Activated CD4-positive, alpha-beta T cell treated with anti-CD3 and anti-CD28 coated beads, Interleukin-2, amount 50 U/mL, for 4 hours (primary cell): ENCODE measurements at places on chromosomes 13 and 19.
A peak's percentile ranks its signal among the peaks of the same experiment; 100 is the strongest.

DNA sequence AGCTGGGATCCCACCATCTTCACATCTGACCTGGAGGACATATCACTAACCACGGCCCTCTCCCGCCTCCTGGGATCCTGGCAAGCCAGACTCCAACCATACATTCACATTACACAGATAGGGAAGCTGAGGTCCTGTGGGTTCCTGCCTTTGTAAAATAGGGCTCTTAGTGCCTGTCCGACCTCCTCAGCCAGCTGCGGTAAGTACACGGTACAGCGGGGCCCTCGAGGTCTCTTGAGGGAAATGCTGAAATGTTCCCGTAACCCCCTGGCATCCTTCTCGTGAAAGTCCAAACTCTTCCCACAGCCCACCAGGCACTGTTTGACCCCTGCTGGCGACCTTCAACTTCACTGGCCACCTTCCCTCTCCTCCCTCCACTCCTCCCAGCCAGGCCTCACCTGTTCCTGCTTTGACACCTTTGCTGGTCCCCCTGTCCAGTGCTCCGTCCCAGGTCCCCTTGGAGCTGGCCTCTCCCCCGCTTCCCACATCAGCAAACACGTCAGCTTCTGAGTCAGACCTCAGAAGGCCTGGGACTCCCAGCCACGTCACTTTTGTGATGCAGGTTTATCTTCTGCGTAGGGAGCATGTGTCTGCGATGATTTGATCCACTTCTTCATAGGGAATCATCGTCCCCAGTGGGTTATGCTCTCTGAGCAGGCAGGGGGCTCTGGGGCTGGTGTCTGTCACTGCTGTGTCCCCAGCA lies 8.8 kb upstream of the GNG7 start:
- no peak for DNase-seq

GRCh38 chr19:58476498-58477015 lies 405 bp downstream of the ZNF446 start:
- no peak for DNase-seq

DNA sequence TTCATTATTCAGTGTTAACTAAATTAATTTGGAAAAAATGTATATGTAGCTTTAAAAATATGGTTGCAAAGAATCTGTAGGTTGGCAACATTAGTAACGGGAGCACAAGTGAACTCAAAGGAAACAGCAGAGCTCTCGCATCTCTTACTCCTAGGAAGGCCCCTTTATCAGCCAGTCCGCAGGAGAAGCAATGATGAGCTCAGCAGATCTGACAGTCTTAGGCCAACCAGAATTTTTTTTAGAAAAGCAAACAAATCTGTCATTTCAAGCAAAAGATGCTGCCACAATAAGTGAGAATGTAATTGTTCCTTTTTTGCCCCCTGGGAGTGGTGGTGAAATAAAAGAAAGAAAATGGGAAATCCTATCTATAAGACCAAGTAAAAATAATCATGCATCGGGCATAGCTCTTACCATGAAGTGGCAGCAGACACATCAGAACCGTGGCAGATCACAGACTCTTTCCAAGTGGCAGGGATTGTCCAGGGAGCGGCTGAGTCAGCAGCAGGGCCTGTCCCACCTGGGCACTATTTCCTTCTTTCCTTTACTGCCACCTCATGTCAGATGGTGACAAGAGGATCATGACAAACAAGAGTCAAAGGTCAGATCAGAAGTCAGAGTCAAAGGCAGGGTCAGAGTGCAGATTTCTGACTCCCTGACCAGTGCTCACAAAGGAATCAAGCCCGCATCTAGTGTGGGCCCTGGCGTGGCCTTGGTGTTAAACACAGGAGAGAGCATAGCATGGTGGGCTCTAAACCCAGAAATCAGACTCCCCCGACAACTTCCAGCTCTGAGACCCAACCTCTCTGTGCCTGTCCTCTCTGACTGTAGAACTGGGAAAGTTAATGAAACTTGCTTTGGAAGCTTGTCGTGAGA lies 84.0 kb upstream of the MTIF3 start:
- DNase-seq = no peak

GRCh38 chr19:58395979-58396627 lies 647 bp downstream of the RNF225 start:
- no peak for DNase-seq

DNA sequence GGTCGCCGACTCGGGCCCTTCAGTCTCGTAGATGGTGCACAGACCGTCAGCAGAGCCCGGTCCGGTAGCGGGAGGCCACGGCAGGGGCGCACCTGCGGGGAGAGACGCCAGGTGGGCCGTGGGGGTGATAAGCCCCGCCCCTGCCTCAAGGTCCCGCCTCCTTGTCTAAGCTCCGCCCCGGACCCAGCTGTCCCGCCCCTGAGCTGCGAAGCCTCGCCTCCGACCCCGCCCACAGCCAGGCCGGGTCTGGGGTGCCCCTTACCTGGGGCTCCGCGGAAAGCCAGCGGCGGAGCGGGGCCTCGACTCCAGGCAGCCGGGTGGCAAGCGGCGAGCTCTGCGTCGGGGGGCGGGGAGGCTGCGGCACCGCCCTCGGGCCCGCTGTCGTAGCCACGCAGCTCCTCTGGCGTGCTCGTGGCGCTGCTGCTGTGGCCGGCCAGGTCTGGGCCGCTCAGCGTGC lies 4.7 kb downstream of the PRR36 start:
- peak; percentile 72 for DNase-seq

GRCh38 chr13:24834902-24835510 lies 71.0 kb downstream of the RNF17 start:
- DNase-seq = no peak

DNA sequence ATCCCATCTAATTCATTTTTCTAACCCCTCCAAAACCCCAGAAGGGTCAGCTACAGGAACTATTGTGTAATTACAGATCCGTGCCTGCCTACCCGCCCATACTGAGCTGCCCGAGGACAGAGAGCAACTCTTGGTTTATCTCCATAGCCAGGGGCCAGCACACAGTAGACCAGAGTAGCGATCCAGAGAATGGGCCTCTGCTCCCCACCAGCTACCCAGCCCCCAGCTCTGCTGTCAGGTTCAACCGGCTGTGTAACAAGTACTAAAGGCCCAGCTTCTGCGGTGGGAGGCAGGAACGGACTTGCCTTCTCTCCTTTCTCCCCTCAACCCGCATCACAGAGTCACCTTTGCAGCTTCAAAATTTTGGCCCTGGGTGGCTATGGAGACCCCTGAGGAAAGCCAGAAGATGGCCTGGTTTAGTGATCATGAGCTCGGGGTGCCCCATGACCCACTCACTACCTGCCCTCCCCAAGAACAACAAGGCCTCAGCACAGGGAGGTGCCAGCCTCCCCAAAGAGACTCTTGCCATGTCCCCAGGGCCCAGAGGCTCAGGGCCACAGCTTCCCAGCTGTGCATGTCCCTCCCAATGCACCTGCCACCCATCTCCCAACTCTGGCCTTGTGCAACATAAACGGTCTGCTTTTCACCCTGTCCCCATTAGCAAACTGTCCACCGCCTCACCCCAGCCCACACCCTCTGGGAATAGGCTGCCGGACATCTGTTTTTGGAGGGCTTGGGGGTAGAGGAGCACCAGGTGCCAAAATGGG lies 5.7 kb downstream of the CALM3 start:
- no peak for DNase-seq

- DNase-seq = no peak
Observed at GRCh38 chr19:44848036-44848811, 2.1 kb downstream of the NECTIN2 start.

DNA sequence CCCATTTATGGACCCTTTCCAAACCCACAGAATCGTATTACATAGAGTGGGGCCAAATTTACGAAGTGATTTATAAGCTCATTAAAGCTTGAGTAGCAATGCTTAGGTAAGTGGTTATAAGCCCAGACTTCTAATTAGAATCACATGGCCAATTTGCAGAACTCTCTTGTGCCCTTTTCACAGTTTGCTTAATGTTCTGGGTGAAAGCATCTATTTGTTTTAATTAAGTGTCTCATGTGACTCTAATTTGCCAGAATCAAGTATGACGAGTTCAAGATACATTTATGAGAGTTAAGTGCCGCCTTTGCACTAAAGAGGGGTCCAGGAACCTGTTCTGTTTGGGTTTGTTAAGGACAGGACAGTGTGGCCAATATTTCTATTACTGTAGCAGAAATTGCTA lies 46.0 kb upstream of the ZNF681 start:
- DNase-seq = no peak

- no peak for DNase-seq
Observed at GRCh38 chr13:44470638-44471562, 97.3 kb downstream of the SERP2 start.

- DNase-seq = no peak
Observed at GRCh38 chr19:18636969-18637629, at the start of gene KLHL26. Gene KLHL26 (plus strand): TSS chr19:18637028. CDS start chr19:18637055, 27 bp downstream.

GRCh38 chr19:57719901-57720519 lies 7.4 kb downstream of the ZNF671 start:
- DNase-seq = no peak

DNA sequence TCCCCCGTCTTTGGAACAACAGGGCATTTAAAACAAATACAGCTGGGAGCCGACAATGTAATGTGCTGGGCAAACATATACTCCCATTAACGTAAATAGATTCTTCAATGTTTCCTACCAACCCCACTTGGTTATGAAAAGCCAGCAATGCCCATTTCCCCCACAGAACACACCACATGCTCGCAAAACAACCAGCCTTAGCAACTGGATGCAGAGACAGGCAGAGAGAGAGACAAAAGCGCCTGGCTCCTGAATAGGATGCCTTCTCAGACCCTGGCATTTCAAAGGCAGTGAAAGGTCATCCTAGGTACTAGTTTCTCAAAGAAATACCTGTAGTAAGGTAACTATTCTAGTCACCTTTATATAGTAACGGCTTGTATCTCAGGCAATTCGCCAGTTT lies 462.9 kb downstream of the ITGBL1 start:
- no peak for DNase-seq

- DNase-seq = no peak
Observed at GRCh38 chr13:21738630-21739029, 67.8 kb downstream of the FGF9 start.

DNA sequence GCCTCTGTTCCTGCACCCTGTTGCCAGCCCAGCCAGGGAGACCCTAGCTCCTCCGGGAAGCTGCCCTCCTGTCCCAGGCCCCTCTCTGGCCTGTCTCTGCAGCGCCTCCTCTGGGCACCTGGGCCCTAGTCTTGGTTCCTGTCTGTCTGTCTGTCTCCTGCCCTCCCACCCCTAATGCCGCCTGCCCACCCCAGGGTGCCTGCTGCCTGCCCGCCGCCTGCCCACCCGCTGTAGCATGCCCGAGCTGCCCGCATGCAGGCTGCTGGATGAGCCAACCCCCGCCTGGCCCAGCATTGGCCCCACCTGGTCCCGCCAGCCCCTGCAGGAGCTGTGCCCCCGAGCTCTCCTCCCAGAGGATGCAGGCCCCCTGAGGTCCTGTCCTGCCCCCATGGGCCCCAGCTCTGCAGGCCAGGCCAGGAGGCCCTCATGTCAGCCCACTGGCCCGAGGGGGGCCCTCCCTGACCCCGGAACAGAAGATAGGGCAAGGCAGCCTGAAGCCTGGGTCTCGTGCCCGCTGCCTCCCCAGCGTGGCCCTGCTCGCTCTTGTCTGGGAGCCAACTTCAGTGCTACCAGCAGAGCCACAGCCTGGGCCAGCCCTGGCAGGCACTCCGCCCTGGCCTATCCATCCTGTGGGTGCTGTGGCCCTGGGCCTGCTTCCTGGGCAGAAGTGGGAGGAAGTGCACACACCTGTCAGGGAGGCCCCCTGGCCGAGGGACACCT lies 5.2 kb downstream of the MAP2K7 start:
- DNase-seq = no peak

- DNase-seq = no peak
Observed at GRCh38 chr13:37701306-37701705, 102.7 kb upstream of the POSTN start.

DNA sequence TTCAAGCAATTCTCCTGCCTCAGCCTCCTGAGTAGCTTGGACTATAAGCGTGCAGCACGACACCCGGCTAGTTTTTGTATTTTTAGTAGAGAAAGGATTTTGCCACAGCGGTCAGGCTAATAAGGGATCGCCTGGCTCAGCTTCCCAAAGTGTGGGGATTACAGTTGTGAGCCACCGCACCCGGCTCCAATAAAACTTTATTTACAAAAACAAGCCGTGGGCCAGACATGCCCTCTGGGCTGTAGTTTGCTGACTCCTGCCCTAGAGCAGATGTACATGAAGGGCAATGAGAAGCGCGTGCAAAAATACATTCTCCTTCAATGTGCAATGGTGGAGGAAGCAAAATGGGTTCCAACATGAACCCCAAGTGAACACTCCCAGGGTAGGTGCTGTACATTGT lies 13.7 kb upstream of the MED26 start:
- DNase-seq = no peak

DNA sequence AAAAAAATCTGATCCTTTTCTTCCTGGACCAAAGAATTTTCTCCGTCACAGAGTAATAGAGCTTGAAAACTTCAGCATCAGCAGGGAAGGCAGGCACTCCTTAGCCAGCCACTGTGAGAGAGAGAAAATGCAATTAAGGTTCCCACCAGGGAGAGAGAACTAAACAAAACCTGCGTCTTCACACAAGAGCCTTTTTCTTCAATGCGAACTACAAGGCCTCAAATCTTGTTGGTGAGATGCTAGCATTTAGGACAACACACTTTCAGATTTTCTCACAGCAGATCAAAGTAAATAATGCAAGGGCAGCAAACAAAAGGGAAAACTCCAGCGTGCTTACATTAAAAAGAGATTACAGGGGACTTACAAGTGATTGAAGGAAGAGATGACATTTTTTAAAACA lies 80.1 kb downstream of the DACH1 start:
- no peak for DNase-seq

DNA sequence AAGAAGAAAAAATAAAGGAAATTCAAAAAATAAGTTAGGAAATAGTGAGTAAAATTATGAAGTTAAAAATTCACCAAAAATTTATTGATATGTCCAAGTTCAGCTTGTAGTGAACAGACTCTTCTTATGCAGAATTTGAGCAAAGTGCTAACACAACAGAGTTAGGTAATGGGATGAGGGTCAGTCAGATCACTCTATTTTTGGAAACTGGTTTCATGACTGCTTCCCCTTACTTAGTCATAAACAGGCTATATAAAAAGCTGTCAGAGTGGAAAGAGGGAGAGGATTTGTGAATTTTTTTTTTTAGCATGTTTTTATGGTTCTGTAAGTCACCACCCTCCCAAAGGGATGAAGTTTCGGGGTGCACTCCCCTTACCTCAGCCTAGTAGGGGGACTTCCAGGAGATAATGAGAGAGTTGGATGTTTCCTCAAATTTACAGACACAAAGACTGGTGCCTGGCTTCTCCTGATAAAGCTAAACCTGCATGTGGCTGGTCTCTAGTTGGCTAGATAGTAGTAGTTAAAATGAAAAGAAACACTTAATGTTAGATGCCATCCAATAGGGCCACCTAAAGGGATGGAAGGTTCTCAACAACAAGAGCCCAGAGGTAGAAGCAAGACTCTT lies 4.5 kb downstream of the CPB2 start:
- no peak for DNase-seq

DNA sequence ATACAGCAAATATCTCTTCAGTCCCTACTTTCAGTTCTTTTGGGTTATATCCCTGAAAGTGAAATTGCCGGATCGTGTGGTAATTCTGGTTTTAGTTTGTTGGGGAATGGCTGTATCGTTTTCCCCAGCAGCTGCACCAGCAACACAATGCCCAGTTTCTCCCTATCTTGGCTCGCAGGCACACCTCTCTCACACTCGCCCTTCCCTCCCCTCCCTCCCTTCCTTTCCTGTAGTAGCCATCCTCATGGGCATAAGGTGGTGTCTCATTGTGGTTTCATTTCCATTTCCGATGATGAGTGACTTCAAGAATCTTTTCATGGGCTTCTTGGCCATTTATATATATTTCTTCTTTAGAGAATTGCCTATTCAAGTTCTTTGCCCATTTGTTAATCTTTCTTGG lies 8.6 kb upstream of the GPR18 start:
- no peak for DNase-seq
